Left cardiac atrium (tissue), 4 donors: ENCODE measurements at places on chromosomes 11 and 22. TPM values are rescaled to one million over a fixed set of nuclear protein-coding genes. Genes with fewer than 3 reads are reported as not detected.

The OTOG gene
- total RNA-seq = not detected

The PTPRCAP gene
- total RNA-seq = 4.7 TPM

The CDC42BPG gene
- 0.65 TPM for total RNA-seq

The OR52I2 gene
- not detected for total RNA-seq

The SULT4A1 gene
- total RNA-seq = 0.29 TPM

The CABP4 gene
- 1.3 TPM for total RNA-seq

The ADAMTS15 gene
- 29.8 TPM for total RNA-seq

The HEPN1 gene
- not detected for total RNA-seq

The OR52I1 gene
- not detected for total RNA-seq

The GGTLC2 gene
- not detected for total RNA-seq

The MRGPRX2 gene
- total RNA-seq = not detected

DNA sequence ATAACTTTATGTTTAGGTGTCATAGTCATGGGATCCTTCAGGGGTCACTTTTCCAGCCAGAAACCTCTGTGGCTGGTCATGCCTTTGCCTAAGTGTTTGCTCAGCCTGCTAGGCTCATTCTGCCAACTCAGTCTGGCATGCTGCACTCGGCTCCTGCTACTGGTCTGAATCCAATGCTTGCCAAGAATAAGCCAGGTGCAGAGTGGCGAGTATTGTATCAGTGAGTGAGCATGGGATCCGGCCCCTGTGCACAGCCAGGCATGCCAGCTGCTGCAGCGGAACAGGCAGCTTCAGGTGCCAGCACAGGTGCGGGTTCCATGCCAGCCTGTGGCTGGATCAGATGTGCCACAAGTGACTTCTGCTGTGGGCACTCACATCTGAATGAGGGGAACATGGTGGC, 1269.3 kb upstream of the CNTN5 start:
- no peak for DNase-seq

DNA sequence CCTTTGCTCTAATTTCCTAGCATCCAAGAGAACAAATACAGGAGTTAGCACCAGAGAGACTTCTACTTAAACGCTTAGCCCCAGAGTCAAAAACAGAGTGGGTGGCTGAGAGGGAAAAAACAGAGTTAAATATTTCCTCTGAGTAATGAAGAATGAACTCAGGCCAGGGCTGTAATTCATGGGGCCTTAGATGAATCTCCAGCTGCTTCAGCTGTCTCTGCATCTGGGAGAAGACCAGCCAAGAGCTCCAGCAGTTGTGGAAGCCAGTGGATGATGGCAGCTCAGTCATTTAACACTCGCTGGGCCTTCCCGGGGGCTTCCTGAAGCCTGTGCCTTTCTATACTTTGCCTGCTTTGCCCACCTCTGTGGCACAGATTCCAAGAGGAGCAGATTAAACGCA, 5.7 kb upstream of the ADAMTS15 start:
- DNase-seq = no peak

DNA sequence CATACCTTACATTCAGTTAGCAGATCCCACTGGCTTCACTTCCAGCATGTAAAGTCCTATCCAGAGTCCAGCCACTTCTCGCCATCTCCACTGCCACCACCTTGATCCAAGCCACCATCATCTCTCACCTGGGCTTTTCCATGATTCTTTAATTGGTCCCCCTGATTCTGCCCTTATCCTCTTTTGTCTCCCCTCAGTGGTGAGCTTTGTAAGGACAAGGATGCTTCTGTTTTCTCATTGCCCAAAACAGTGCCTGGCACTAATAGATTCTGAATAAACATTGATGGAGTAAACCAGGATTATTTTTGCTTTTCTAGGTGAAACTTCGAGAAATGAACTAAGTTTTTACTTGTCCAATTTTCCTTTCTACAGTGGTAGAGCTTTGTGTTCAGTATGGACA, 4.4 kb downstream of the POLA2 start:
- no peak for DNase-seq

DNA sequence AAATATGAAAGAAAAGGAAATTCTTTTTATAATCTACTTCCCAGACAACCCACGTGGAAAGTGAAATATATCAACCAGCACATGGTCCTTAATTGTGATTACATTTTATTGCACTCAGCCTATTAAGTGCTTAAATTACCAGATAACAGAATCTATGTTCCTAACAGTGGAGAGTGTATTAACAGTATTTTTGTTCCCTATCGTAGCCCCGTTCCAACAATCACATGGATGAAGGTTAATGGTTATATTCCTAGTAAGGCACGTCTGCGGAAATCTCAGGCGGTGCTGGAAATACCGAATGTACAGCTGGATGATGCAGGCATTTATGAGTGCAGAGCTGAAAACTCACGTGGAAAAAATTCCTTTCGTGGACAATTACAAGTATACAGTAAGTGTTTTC, 626.1 kb upstream of the ARHGAP42 start:
- no peak for DNase-seq

DNA sequence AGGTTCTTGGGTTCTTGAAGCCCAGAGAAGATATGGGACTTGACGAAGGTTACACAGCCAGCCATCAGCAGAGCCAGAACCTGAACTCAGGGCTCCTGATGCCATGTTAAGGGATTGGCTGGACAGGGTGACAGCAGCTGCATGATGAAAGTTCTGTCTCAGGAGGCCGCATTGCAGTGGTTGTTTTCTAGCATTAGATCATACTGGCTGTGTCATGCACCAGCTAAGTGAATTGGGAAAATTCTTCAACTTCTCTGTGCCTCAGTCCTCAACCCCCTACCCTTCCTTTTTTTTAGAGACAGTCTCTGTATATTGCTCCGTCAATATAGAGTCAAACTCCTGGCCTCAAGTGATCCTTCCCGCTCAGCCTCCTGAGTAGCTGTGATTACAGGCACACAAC, 5.4 kb upstream of the LTBP3 start:
- DNase-seq = no peak

DNA sequence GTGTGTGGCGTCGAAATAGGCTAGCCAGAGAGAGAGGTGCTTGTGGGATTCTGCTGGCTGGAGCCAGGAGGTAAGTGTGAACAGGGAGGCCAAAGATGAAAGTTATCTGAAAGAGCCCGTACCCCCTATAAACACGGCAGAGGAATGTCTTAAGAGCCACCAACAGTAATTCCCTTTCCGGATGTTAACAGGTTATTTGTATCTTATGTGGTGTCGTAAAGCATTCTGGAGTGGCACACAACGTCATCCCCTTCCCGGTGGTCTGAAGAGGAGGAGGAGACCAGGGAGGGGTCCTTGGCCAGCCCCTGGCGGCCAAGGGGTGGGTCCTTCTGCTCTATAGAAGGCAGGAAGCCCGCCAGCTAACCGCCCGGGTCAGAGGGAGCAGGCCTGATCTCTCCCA, 39.5 kb downstream of the MACROD1 start:
- DNase-seq = no peak

DNA sequence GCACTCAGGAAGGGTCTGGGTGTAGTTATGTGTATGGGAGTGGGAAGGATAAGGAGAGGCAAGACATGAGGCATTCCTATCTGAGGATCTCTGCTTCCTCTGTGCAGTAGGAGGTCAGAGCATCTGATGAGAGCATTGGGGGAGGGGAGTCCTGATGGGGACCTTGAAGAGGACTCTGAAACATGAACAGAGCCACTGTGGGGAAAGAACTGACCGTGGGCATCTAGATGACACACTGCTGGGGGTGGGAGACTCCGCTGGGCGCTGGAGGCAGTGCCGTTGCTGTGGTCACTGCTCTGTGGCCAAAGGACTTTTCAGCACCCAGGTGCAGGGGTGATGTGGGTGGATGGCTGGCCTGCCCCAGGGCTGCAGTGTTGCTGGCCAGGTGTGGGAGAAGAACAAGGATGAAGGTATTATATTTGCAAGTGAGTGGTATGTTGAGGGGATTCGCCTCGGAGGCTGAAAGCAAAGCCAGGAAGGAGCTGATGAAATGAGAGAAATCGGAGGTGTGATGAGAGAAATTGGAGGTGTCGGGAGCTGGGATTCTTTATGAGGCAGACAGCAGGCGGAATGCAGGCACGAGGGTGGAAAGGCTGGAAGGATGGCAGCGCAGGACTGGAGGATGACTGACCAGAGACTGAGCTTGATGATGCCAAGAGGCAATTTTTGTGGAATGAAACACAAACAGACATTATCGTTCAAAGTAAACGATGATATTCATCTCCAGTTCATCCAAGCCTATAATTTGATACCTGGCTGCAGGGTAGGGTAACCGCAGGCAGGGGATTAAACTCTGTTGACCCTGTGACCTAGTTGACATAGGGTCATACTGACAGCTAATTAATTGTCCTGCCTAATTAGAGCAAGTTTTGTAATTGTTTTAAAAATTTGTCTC, 19.4 kb upstream of the TMPRSS4 start:
- DNase-seq = no peak

DNA sequence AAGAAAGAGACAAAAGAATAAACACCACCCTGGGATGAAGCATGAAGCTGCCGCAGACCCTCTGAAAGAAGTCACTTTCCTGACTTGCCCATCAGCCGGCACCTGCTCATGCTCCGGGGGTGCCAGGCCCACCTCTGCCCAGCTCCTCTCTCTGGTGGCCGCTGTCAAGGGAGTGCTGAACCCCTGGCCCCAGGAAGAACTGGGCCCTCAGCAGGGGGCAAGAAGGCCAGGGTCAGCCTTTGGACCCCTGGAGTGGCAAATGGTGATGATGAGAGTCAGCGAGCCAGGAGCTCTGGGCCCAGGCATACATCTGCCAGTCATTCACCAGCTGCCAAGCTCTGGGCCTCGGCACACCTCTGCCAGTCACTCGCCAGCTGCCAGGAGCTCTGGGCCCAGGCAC, 17.4 kb downstream of the TTLL8 start:
- no peak for DNase-seq

GRCh38 chr11:78015878-78016277, 7.2 kb downstream of the KCTD14 start:
- no peak for DNase-seq

DNA sequence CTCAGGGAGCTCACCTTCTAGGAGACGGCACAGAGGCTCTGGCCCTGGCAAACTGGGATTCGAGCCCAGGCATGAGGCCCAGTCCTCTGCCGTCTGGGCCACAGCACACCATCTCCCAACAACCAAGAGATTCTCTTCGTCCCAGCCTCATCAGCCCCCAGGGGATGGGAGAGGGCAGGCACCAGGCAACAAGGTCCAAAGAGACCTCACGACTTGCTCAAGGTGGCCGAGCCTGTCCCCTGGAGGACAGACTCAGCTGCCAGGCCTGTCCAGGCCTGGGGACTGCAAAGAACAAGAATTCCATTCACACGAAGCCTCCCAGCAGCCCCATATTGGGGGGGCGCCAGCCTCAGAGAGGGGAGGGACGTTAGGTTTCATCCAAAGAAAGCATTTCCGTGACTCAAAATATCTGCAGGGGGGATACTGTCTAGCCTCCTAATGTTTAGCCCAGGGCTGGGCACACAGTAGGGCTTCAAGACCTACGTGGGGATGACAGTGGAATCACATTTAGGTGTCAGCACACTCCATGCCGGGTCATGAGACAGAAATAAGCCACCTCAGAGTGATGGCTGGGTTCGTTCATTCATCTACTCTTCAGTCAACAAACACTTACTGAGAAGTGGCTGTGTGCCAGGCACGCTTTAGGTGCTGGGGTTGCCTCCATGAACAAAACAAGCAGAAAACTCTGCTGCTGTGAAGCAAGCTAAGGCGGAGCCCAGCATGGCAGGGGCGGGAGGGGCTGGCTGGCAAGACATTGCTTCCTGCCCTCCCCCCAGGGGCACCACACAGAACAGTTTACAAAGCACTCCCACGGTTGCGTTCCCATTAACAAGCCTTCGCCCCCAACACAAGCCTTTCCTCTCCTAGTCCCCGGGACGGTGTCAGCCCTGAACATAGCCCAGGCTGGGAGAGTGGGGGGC, 1.2 kb downstream of the CARNS1 start:
- peak; percentile 73 for DNase-seq

- DNase-seq = no peak
Observed at GRCh38 chr11:124762624-124763155, 600 bp upstream of the ESAM start.

- DNase-seq = no peak
Observed at GRCh38 chr11:44839458-44840084, 111.1 kb downstream of the TP53I11 start.

DNA sequence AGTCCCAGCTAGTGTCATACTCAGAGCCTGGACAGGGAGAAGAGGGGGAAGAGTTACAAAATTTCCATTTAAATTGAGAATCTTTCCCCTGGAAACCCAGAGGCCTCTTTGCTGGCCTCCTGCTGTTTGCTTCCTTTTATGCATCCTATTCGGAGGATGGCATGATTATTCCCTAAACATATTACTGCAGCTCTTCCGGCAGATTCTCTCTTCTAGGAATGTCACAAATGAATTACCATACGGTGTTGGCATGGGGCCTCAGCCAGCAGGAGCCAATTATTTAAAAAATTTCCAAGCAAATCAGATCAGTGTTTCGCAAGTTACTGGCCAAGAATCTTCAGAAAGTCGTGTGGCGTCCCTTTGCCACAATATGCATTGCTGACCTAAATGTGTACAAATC, 326.7 kb upstream of the NCAM1 start:
- DNase-seq = no peak

DNA sequence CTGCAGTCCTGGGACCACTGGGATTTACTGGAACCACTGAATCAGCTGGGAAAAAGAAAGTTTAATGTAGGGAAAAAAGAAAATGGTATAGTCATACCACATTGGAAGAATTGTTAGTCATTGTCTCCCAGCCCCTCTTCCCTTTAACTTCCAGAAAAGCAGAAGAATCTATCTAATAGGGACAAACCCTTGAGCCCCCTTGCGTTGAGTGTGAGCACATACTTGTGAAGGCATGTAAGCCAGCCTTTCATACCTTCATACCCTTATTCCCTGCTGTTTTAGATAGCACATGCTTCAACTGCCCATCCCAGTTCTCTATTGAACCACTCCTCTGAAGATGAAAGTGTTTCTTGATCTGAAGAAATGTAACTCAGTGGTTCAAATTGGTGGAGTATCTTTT, 6.6 kb downstream of the TREH start:
- DNase-seq = no peak

DNA sequence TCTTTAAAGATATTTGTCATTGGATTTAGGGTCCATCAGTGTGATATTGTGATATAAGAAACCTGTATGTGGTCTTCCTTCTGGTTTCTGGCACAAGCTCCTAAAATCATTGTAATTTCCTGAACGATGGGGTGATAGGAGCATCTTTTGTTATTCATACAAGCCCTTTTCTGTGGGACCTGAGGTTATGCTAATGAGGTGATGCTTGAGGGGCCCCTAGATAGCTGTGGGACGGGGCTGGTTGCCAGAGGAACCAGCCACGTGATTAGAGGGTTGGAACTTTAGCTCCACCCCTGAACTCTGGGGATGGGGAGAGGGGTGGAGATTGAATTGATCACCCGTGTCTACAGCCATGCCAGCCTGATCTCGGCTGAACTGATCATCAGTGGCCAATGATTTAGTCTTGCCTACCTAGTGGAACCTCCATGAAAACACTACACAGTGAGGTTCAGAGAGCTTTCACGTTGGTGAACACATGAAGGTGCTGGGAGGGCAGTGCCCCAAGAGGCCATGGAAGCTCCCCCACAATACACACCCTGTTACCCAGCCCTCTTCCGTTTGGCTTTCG, 62.8 kb downstream of the BCR start:
- DNase-seq = no peak

DNA sequence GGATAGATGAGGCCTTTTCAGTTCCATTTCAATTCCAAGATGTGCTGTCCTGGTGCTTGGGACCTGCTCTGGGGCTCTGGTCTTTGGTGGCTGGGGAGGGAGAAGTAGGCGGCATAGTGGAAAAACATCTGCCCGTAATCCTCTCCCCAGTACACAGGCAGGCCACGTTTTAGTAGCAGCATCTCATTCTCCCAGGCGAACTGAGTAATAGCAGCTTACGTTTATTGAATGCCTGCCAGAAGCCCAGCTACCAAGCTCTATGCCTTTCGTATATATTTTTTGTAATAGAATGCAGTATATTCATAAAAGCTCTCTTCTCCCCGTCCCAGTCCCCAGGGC, 11.4 kb downstream of the ACO2 start:
- no peak for DNase-seq
